ENCODE measurements at places on chromosomes 1 and 21. TPM values are rescaled to one million over a fixed set of nuclear protein-coding genes. Genes with fewer than 3 reads are reported as not detected.

GRCh38 chr1:84376000-84376910 lies 22.0 kb upstream of the DNASE2B start:
- no peak for ATAC-seq

DNA sequence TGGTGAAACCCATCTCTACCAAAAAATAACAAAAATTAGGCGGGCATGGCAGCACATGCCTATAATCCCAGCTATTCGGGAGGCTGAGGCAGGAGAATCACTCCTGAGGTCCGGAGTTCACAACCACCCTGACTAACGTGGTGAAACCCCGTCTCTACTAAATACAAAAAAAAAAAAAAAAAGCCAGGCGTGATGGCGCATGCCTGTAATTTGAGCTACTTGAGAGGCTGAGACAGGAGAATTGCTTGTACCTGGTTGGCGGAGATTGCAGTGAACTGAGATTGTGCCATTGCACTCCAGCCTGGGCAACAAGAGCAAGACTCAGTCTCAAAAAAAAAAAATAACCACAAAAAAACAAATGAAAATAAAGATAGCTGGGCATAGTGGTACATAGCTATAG lies 42.3 kb downstream of the CC2D1B start:
- ATAC-seq = no peak

GRCh38 chr1:164337394-164337793 lies 221.6 kb upstream of the PBX1 start:
- ATAC-seq = no peak

DNA sequence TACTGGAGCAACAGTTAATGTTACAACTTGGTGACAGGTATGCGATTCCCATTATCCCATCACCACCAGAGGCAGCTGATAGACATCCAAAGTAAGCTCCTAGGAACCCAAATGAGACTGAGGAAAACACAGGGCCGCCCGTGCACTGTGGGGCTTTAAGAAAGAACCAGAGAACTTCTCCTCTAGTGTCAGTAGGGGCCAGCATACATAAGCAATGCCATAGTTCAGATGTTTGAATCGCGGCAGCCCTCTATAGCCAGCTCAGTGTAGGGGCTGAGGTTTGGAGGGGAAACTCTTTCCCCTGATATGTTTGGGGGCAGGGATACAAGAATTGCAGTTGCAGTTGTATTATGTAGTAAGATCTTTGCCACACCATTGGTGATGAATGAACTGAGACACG lies 593.3 kb upstream of the NCAM2 start:
- no peak for ATAC-seq

GRCh38 chr1:45411510-45411899 lies 71.3 kb upstream of the MUTYH start:
- ATAC-seq = no peak

- no peak for ATAC-seq
These were observed 36.3 kb upstream of the PCBP3 start for GRCh38 chr21:45607021-45607908.

Gene KCNQ4
- total RNA-seq = 6.1 TPM

GRCh38 chr1:200530623-200531261 lies 89.8 kb downstream of the KIF14 start:
- ATAC-seq = no peak

Gene HMGCS2
- 3.4 TPM for total RNA-seq

GRCh38 chr1:91821126-91821868 lies 64.7 kb downstream of the TGFBR3 start:
- ATAC-seq = no peak

DNA sequence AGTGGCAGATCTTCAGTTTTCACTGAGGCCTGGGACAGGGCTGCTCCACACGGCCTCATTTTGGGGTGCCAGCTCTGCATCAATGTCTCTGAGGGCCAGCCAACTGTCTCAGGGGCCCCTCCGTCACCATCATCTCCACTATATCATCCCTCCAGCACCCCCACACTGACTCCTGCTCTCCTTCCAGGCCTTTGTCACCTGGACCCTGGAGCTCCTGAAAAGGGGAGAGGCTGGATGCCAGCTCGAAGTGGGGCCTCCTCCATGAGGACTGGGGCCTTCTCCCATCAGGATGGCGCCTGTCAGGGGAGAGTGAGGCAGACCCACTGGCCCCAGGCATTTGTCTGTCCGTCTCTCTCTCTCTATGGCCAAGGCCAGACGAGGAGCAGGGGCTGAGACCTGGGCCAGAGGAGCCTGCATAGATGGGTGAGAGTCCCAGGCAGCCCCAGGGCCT lies 44.7 kb upstream of the LRP8 start:
- no peak for ATAC-seq

Gene LRRC7
- 0.81 TPM for total RNA-seq
